ENCODE measurements at places on chromosomes 13 and 19.

- no peak for DNase-seq
Measured at GRCh38 chr19:19661141-19661674, 2.3 kb downstream of the ATP13A1 start.

GRCh38 chr13:105679838-105680237, 855.6 kb downstream of the EFNB2 start:
- DNase-seq, result no peak

- no peak for DNase-seq
Measured at GRCh38 chr13:50226515-50227155, 211.4 kb downstream of the KCNRG start.

DNA sequence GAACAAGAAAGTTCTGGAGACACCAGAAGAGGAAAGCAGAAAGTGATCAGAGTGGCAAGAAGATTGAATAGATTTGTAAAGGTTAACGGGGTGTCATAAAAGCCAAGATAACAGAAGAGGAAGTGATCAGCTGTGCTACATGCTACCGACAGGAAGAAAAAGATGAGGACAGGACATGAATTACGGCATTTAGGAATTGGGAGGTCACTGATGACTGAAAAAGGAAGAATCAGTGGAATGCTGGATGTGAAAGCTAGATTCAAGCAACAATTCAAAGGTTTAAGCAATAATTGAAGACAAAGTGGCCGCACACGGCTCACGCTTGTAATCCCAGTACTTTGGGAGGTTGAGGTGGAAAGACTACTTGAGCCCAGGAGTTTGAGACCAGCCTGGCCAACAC, 15.1 kb downstream of the ZNF160 start:
- DNase-seq, result no peak

DNA sequence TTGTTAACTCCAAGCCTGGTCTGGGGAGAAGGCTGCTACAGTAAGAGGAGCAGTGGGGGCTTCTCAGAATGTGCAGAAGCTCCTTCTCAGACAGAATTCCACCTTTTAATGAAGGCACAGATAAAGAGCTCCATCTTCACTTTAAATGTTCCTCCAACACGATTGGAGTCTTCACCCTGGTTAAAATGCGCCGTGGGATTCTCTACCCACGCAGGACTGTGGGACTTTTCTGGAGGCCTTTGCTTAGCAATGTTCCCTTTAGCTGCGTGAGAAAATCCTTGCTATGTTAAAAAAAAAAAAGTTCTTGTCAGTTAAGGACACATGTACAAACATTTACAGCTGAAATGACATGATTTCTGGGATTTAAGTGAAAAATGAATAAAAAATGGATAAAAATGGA, 546.3 kb downstream of the MYO16 start:
- DNase-seq, result no peak

- no peak for DNase-seq
Measured at GRCh38 chr19:41373993-41374392, 2.3 kb upstream of the TMEM91 start.

DNA sequence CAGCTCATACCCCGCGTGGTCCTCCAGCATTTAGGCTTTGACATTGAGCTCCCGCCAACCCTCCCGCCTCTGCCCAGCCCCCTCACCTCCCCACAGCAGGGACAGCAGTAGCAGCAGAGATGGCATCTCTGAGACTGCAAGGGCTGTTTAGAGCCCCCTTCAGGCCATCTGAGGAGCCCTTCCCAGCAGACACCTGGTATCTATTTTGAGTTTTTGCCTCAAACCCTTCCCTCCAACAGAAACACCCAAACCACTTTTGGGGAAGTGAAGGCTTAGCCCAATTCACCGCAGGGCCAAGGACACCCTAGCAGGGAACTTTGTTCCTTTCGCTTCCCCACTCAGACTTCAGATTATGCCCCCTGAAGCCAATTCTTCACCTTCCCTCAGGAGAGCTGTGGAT, 6.3 kb upstream of the ZNF175 start:
- DNase-seq, result no peak

- DNase-seq, result no peak
Measured at GRCh38 chr19:1610579-1610978, 5.3 kb upstream of the UQCR11 start.

- no peak for DNase-seq
Measured at GRCh38 chr19:38912600-38913514, 871 bp upstream of the CCER2 start.

GRCh38 chr13:111865046-111865445, 201.9 kb upstream of the SOX1 start:
- DNase-seq, result no peak

Data from HepG2 (cell line).